ENCODE measurements at places on chromosomes 5 and 9.

- no peak for DNase-seq
Measured at GRCh38 chr5:1794901-1795290, 4.7 kb downstream of the MRPL36 start.

- DNase-seq: no peak
Measured at GRCh38 chr9:108162664-108163063, 673.1 kb upstream of the KLF4 start.

GRCh38 chr5:93280518-93280917 lies 300.5 kb downstream of the NR2F1-AS1 start:
- no peak for DNase-seq

DNA sequence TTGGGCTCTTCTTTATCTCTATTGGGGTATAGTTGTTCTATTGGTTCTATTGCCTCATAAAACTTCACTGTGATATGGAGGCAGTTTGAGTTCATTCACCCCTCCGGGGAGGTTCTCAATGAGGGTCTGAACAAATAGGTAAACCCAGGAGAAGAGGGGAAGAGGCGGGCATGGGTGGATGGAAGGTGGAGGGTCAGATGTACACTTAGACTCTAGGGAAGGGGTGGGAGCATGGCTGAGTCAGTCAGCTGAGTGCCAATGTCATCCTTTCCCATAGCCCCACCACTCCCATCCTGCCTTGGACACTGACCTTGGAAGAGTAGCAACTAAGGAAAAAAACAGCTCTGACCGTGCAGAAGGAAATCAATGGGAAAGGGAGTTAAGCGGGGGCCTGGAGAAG lies 9.9 kb upstream of the FABP6 start:
- DNase-seq: no peak

- DNase-seq: no peak
Measured at GRCh38 chr9:118091226-118091625, 387.0 kb downstream of the TLR4 start.

- DNase-seq: no peak
Measured at GRCh38 chr9:131092030-131092429, 4.3 kb upstream of the AIF1L start.

- DNase-seq: no peak
Measured at GRCh38 chr9:34459356-34459755, 751 bp downstream of the DNAI1 start.

- no peak for DNase-seq
Measured at GRCh38 chr9:105047742-105048041, 119.7 kb upstream of the ABCA1 start.

GRCh38 chr5:55343107-55343506 lies 35.3 kb downstream of the MTREX start:
- DNase-seq: no peak

GRCh38 chr5:118905196-118905595 lies 83.2 kb downstream of the DTWD2 start:
- DNase-seq: no peak

DNA sequence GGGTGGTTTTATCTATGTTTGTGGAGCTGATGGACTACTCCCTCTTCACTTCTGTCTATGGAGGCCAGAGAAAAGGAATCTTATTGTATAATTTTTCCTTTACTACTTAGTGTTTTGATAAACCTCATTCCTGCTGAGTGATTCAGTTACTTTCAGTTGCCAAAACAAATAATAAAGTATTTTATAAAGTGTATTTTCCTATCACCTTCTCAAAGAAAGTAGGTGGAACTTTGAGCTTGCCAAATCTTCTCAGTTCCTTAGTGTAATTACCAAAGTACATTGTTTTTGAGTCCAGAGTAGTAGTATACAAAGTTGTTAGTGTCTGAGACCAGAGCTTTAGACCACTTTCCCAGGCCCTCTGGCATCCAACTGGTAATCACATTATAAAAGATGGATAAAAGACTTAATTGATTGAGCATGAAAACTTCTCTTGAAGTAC lies 13.5 kb downstream of the RABGAP1 start:
- no peak for DNase-seq

DNA sequence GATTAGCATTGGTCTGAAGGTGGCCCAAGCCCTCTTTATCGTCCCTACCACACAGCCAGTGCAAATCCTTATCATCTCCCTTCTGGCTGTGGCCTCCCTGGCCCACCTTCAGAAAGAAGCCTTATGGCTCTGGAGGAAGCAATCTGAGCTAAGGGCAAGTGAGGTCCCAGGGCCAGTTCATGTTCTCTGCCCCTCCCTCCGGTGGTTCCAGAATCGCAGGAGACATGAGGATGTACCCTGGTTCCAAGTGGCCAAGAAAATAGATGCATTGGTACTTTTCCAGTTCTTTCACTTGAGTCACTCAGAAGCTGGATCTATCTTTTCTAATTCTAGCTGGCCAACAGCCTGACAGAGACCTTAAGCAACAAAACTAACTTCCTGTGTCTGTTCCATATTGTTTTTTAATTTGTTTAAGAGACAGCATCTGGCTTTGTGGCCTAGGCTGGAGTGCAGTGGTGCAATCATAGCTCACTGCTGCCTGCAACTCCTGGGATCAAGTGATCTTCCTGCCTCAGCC lies 60.7 kb downstream of the LHFPL2 start:
- no peak for DNase-seq

- no peak for DNase-seq
Measured at GRCh38 chr5:96852759-96853158, 23.5 kb upstream of the ERAP2 start.

- DNase-seq: no peak
Measured at GRCh38 chr5:76763136-76763535, 47.2 kb downstream of the F2R start.

- DNase-seq: no peak
Measured at GRCh38 chr5:16456103-16456832, 9.3 kb downstream of the ZNF622 start.

GRCh38 chr9:117574099-117574498 lies 130.1 kb upstream of the TLR4 start:
- no peak for DNase-seq

DNA sequence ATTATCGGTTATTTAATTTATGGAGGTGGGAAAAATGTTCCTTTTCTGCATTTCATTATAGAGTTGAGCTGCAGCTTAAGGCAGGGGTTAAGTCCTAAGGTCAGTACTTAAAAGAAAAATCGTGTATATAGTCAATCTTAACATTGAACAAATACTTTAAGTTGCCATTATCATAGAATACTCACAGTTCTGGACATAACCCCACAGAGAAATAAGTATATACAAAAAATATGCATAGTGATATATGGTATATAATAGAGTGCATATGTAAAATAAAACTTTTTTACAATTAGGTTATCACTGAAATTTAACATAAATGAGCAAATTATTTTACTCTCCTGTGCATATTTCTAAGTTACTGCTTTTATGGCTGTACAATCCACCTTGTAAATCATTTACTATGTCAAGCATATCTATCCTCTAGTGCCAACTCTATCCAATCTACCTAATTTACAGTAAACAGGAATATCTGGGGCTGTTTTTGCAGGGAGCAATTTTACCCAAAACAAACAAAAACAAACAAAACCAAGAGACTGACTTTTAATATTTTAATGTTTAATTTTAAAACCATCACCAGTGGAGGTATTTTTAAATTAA lies 28.8 kb downstream of the TTC39B start:
- DNase-seq: no peak

GRCh38 chr9:80375477-80375876 lies 803.7 kb downstream of the TLE4 start:
- DNase-seq: no peak
